ENCODE measurements at places on chromosomes 2 and 18.

- no peak for DNase-seq
Observed at GRCh38 chr2:97779141-97779540, 65.8 kb downstream of the ZAP70 start.

DNA sequence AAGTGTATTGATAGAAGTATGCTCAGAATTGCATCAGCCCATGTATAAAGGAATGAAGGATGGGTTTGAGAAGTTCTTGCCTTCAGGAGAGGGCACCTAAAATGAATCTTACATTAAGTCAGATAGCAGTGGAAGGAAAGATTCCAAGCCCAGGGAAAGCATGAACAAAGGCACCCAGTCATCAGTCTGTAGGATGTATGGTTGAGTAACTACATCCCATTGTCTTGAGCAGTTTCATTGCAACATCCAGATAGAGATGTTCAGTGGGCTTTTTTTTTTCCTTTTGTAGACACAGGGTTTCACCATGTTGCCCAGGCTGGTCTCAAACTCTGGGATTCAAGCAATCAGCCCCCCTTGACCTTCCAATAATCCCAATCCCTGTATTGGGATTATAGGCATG lies 80.7 kb downstream of the ARHGAP28 start:
- DNase-seq: no peak

GRCh38 chr2:84972207-84972783 lies 1.3 kb downstream of the KCMF1 start:
- no peak for DNase-seq

DNA sequence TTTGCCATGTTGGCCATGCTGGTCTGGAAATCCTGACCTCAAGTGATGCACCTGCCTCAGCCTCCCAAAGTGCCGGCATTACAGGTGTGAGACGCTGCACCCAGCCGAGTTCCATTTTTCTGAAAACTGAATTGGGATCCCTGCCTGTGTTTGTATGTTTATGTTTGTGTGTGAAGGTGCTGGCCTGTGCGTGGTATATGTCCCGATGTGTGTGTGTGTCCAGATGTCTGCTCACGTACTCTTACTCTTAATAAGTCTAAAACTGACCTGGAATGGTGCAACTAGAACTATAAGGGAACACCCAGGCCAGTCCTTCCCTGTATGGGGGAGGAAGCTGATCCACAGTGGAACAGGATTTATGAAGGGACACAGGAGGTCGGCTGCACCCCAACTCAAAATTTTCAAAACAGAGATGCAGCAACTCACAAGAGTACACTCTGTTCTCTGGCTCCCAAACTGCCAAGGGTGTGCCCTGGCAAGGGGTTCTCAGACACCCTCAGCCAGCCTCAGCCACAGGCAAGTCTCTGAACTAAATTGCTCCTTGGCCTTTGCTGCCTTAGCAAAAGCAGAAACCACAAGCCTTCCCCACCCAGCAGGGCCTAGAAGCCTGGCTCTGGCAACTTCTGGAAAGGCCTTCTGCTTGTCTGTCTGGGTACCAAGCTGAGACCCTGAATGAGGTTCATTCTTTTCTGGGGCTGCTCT lies 36.5 kb downstream of the RHOB start:
- DNase-seq: no peak

- DNase-seq: no peak
Observed at GRCh38 chr2:195458936-195459335, 198.1 kb upstream of the SLC39A10 start.

DNA sequence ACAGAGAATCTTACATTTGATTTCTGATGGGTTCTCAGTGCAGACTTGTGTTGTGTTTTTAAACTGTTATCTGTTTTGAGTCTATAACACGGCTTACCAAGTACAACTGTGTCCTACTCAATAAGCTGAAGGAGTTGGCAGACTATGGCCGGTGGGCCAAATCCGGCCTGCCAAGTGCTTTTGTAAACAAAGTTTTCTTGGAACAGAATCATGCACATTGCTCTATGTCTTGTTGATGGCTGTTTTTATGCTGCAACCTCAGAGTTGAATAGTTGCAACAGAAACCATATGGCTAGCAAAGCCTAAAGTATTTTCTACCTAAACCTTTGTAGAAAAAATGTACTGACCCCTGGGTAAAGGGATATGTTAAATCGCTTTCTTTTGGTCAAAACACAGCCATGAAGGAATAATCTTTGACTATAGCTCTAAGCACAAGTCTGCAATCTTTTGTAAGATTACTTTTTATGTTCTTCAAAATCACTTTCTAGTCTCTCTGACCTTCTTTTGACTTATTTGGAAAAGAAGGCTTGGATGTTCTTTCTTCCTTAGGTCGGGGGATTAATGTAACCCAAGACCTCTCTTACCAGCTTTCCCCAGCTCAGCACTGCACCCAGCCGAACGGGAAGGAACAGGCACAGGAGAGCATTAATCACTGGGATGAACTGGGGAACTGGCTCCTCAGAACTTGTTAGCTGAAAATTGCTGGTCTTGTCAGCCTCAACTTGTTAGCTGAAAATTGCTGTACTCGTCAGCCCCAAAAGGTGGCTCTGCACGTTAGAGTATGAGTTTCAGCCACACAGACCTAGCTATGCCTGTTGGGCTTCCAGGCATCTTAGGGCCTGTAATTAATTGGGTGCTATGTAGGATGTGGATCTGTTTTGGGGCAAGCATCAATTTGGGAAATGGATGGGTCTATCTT lies 75.4 kb downstream of the CD8B2 start:
- no peak for DNase-seq

GRCh38 chr2:73920577-73921545 lies 5.8 kb upstream of the DGUOK start:
- DNase-seq: peak; percentile 49

DNA sequence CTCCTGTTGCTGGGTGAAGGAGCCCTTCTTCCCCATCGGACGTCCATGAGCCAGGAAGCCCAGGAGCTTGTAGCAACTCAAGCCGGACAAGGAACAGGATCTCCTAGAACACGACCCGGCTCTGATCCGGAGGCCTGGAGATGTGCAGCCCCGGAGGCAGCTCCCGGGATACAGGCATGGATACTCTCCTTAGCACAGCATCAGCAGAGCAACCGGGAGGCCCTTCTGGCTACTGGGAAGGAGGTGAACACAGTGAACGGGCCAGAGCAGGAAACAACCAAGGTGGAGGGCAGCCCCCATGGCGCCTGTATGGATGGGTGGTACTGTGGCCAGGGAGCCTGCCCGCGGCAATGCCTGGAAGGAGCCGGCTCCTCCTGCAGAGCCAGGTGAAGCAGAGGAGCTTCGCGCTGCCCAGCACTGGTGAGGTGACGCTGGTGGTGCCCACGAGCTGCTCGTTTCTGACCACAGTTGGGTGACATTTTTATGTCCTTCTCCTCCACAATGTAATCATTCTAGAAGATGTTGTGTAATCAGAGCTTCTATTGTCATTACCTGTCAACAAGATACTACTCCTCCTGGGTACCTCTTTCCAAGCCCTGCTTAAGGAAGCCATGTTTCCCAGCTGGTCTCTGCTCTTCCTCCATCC lies 94.3 kb downstream of the TWIST2 start:
- DNase-seq: no peak

GRCh38 chr18:39972521-39972920 lies 1982.5 kb upstream of the PIK3C3 start:
- DNase-seq: no peak

GRCh38 chr2:24203029-24203786 lies 28.4 kb downstream of the FAM228A start:
- no peak for DNase-seq

GRCh38 chr2:236883819-236884218 lies 201.9 kb upstream of the COPS8 start:
- peak; percentile 8 for DNase-seq

- no peak for DNase-seq
Observed at GRCh38 chr2:44706681-44707553, 234.6 kb upstream of the SIX3 start.

DNA sequence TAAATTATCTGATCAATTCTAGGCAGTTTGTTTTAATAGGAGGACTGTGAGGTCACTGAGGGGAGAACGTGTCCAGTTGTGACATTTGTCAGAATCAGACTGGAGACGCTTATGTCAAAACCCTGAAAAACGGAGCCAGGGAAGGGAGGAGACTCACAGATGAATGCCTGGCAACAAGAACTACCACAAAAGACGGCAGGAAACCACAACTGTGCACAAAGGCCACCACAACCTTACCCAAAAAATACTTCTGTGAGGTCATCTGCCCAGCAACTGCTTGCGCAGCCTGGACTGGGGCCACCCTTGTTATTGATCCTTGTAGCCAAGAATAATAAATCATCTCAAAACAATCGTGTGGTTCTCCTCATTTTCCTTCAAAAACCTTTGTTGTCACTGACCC lies 173.0 kb upstream of the ALKAL2 start:
- no peak for DNase-seq

DNA sequence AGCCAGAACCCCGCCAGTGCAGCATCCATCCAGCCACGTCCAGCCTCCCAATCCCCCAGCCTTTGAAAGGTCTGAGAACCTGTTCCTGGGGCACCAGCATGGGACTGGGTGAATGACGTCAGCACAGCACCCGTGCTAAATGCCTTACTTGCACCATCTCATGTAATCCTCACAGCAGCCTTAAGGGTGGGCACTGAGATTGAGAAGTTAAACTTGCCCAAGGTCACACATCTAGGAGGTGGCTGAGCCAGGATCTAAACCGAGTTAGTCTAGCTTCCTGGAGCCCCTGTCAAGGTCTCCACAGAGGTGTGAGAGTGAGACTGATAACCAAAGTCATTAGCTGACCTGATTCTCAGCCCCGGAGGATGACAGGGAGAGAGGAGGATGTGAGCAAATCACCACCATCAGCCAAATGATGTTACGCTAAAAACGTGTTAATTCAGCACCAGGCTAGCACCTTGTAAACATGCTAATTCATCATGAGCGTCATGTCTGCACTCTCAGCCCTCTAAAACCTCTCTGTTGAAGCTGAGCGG lies 4.6 kb downstream of the CD8A start:
- no peak for DNase-seq

GRCh38 chr2:173002751-173003541 lies 72.7 kb upstream of the MAP3K20 start:
- no peak for DNase-seq

DNA sequence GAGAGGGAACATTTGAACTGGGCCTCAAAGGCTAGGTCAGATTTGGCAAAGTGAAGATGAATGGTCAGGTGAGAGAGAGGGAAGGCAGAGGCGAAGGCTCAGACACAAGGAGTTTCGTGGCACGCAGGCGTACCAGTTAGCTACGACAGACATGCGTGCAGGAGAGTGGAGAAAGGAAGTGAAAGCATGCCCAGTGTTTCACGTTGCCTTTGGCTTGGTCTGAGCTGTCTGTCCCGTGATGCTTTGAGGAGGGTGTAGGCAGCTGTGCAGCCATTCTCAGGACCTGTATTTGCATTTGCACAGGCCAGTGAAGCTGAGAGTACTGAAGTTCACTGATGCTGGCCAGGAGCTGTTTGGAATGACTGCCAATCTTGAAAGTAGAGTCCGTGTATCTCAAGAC lies 69.5 kb downstream of the HNRNPLL start:
- DNase-seq: peak; percentile 93

GRCh38 chr2:52135235-52135634 lies 1103.3 kb upstream of the NRXN1 start:
- DNase-seq: no peak

DNA sequence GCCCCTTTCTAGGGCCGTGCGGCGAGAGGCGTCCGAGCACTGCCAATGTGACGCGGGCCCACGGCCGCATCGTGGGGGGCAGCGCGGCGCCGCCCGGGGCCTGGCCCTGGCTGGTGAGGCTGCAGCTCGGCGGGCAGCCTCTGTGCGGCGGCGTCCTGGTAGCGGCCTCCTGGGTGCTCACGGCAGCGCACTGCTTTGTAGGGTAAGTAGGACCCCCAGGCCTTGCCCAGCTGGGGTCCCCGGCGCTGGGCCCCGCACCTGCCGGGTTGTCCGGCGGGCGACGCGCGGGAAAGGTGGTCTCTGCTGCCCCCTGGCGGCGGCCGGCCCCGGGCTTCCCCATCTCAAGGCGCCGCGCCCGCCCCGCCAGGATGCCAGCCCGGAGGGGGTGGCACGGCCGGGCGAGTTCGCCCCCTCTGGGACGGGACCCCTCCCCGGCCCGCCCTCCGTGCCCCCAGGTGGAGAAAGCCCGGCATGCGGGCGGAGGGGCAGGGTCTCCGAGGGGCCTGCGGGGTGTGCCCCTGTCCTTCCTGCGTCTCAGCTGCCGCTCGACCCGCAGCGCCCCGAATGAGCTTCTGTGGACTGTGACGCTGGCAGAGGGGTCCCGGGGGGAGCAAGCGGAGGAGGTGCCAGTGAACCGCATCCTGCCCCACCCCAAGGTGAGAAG lies 1.9 kb downstream of the PRSS56 start:
- peak; percentile 50 for DNase-seq

DNA sequence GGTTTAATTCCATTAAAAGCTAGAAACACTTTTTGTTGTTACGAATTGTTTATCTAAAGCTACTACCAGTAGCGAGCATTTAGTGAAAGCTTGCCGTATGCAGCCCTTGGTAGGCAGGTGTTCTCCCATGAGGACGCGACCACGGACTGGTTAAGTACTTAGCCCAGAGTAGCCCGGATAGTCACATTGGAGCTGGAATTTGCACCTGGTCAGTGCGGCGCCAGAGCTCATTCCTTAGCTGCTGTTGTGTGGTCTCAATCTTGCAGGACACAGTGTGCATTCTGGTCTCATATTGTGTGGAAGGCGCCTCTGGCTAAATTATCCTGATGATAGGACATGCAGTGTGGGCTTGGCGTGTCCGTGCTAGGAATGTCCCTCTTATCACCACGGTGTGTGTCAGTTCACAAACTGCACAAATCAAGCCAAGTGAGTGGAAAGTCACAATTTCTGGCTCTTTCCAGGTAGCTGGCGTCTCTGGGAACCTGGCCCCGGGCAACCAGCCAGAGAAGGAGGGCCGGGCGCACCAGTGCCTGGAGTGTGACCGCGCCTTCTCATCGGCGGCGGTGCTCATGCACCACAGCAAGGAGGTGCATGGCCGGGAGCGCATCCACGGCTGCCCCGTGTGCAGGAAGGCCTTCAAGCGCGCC lies 133.3 kb downstream of the ZNF236 start:
- DNase-seq: no peak

DNA sequence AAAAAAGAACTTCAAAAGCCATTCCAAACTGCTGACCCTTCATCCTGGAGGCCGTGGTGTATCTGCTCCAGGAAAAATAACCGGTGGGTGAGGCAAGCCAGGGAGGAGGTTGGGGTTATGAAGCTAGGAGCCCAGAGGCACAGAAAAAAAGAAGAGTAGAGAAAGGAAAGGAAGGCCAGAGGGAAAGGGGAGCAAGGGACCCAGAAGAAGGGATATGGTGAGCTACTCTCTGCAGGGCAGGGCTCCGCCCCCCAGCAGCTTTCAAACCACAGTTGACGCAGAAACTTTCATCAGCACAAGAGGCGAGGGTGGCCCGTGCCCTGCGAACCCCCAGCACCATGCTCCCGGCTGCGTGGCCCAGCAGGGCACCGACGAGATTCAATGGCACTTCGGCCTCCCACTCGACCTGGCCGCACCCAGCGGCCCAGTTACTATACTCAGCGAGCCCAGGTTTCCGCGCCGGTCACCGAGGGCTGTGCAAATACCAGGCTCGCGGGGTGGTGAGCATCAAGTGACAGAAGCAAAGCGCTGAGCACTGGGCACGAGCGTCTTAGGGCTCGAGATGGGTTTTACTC lies 665 bp downstream of the MCM6 start:
- DNase-seq: peak; percentile 70

DNA sequence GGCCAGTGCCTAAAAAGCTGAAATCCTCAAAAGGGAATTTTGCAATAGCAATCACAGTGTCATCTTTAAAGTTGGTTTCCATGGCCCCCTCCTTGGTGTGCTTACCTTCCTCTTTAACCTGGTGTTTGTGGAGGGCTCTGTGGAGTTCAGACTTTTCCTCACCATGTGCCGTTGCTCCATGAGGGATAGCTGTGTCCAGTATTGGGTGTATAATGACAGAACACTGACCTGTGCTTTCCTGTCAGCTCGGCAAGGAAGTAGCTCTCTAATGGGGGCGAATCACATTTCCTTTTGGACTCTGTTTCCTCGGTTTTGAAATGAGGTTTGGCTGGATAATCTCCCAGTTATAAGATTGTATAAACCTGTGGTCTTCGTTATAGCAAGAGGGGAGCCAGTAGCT lies 166.0 kb upstream of the DAPL1 start:
- DNase-seq: no peak

Measured in OCI-LY7 (cell line).